ENCODE measurements at places on chromosomes 1 and 21. TPM values are rescaled to one million over a fixed set of nuclear protein-coding genes. Genes with fewer than 3 reads are reported as not detected.

The OR2G6 gene
- not detected for total RNA-seq

The FOXO6 gene
- 3.3 TPM for total RNA-seq

The TNFRSF18 gene
- 1.1 TPM for total RNA-seq

The SWT1 gene
- 7.8 TPM for total RNA-seq

The TRIM46 gene
- total RNA-seq: 3.4 TPM

DNA sequence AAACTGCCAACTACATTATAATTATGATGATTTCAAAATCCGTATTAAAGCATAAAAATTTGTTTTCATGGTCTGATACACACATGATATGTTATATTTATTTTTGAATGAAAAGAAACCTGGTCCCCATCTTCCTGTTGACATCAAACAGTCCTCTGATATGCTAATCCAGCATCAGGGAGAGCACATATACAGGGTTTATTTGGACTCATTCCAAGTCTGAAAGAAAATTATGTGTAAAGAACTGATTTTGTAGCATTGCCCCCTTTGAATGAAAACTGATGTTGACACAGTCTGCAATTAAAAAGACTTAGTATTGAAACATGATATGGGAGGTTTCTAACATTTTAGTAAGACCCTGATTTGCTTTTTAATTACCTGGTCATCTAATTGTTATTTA, 119.4 kb downstream of the NEK7 start:
- H3K4me3 ChIP-seq: no peak overlapping the region
- no peak for DNase-seq
- H3K36me3 ChIP-seq: no peaks in the 10 kb centered on the region
- H3K27me3 ChIP-seq: no peaks in the 10 kb centered on the region
- no peak overlapping the region for H3K27ac ChIP-seq
- no peaks in the 10 kb centered on the region for H3K4me1 ChIP-seq

- DNase-seq: peak; percentile 73
- peaks cover 8% of the 10 kb centered on the region for H3K36me3 ChIP-seq
- no peaks in the 10 kb centered on the region for H3K4me1 ChIP-seq
Observed at GRCh38 chr21:45494851-45495680, 47.2 kb downstream of the SLC19A1 start.

- no peaks in the 10 kb centered on the region for H3K4me1 ChIP-seq
- H3K27ac ChIP-seq: no peak overlapping the region
- no peaks in the 10 kb centered on the region for H3K36me3 ChIP-seq
- H3K27me3 ChIP-seq: no peaks in the 10 kb centered on the region
- no peak for DNase-seq
Observed at GRCh38 chr1:167645625-167646414, 15.8 kb downstream of the RCSD1 start.

- no peak for DNase-seq
- no peaks in the 10 kb centered on the region for H3K4me1 ChIP-seq
- H3K36me3 ChIP-seq: no peaks in the 10 kb centered on the region
- H3K27me3 ChIP-seq: no peaks in the 10 kb centered on the region
- H3K4me3 ChIP-seq: no peak overlapping the region
- no peak overlapping the region for H3K27ac ChIP-seq
Observed at GRCh38 chr1:7430691-7431090, 340.4 kb upstream of the VAMP3 start.
